Activated CD4-positive, alpha-beta T cell treated with anti-CD3 and anti-CD28 coated beads for 36 hours (primary cell): ENCODE measurements at places on chromosomes 12 and 14.

GRCh38 chr12:56520048-56520447 is 1.6 kb upstream of the RBMS2 start:
- no peak for DNase-seq

- no peak for DNase-seq
Observed at GRCh38 chr12:67208281-67209067, 60.7 kb upstream of the CAND1 start.

DNA sequence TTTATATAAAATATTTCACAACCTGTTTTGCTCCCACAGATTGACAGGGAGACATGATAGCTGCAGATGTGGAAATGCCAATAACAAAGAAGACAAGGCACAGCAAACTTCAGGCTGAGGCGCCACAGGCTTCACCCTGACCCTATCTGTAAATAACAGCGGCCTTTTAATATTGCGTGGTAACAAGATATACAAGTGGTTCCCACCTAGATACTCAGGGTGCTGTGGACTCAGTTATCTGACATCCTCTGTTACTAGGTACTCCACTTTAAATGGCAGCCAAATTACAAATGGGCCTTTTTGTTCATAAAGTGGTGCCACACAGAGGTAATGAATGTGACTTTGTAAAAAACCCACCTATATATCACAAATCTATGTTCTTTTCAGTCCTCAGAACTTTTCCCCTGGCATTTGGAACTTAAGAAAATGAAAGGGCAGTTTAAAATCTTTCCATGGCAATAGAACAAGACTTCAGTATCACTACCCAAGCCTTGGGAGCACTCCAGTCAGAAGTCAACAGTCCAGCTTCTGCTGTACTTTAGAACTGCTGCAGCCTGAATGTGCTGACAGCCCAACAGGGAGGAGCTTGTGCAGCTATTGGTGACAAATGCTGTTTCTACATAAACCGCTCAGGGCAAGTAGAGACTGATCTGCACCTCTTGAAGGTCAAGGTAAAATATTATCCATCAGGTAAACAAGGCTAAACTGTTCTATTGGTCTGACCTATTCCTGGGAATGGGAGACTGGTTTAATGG is 86.2 kb upstream of the DCD start:
- no peak for DNase-seq

- DNase-seq, result no peak
Observed at GRCh38 chr12:3571724-3572123, 80.7 kb downstream of the PRMT8 start.

DNA sequence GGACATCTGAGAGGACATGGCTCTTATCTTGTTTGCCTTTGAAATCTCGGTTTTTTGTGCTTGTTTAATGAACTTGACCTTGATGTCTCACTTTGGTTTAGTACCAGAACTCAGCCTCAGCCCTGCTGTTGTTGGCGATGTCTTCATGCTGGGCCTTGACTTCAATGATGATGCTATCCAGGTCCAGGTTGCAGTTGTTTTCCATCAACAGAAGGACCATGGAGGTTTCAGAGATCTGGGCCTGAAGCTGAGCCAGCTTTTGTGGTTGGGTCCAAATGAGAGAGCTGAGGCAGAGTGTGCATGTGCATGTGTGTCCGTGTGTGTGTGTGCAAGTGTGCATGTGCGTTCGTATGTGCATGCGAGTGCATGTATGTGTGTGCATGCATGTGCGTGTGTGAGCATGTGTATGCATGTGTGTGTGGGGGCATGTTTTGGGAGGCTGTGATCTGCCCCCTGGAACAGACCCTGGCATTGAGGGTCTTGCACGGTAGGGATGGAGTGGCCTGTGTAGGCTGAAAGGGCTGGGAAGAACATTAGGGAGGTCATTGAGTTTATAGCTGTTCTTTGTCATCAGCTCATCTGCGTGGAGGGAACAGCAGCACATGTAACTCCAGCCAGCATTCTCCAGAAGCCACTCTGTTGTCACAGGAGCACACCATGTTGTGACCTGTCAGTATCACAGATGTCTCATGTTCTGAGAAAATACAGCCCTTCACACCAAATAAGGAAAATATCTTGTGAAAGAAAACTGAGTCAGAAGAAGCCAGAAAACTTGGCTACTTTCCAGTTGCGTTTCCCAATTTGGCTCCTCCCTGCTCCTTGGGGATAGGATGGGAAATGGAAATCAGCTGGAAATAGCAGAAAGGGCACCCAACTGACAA is 10.0 kb upstream of the KRT82 start:
- DNase-seq, result no peak

- no peak for DNase-seq
Observed at GRCh38 chr12:3138941-3139511, 61.8 kb downstream of the TSPAN9 start.

GRCh38 chr12:50785406-50786001 is 21.6 kb downstream of the ATF1 start:
- DNase-seq, result no peak

DNA sequence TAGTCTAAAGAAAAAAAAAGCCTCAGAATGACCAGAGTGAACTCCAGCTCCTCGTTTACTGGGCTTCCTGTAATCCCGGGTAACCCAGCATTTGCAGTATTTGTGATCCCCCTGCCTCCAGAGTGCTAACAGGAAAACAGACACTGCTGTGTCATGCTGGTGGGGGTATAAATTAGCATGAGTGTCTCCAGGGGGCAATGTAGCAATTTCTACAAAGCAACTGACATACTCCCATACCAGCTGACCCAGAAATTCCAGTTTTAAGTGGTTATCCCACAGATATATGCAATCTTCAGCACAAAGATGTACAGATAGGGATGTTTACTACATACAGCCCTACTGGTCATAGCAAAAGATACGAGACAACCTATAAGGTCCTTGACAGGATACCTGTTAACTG is 18.8 kb downstream of the TTC7B start:
- no peak for DNase-seq

DNA sequence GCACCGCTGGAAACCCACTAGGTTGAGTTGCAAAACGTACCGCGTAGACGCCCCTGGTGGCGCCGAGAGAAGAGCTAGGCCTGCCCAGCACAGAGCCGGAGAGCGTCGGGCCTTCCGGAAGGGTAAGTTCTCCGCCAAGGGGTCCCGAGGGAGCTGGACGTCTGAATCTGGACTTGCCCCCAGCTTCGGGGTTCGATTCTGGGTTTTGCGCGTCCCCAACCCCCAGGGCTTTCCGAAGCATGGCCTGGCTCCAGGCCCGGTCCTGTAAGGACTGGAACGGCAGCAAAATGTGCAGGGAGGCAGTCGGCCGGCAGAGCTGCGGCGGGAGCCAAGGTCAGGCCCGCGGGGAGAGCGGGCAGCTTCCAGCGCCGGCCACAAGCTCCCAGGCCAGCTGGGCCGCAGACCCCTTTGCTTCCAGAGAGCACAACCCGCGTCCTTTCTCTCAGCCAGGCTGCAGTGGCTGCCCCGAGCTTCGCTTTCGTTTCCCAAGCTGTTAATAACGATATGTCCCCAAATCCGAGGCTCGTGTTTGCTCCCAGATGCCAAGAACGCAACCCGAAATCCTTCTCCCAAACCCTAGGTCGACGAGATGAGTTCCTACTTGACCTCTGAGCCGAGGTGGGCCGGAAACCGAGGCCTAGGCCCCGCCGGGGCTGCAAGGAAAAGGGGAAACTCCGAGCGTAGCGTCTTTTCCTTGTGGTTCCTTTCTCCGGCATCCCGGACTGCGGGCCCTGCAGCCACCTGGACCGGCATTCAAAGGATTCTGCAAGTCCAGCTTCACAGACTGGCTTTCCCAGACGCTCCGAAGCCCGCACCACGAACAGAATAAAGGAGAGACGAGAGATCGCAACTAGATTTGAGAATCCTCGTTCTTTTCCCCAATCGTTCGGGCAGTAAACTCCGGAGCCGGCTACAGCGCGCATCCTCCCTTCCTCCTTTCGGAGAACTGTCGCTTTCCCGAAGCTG is 3.2 kb upstream of the TBX5 start:
- no peak for DNase-seq

DNA sequence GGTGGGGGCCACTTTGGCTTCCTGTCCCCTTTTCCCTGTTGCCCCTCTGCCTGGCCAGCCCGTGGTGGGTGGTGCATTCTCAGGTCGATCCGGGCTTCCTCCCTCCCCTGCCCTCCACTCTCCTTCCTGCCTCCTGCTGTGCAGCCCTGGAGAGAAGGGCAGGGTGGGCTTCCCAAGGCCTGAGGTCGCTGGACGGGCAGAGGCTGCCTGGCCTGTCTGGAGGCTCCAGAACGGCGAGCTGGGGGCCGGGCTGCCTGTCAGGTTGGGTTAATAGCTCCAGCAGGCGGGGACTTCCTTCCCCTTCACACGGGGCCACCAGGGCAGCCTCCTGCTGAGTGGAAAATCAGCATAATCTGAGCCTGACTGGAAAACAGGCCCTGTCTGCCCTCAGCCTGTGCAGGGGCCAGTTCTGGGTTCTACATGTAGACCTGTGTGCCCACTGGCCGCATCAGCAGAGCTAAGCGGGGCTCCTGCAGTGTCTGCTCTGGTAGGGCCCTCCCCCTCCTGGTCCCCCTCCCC is 11.3 kb downstream of the KIF26A start:
- peak; percentile 59 for DNase-seq

GRCh38 chr14:61481701-61482100 is 160.3 kb downstream of the PRKCH start:
- DNase-seq, result no peak

- no peak for DNase-seq
Observed at GRCh38 chr14:56205881-56206280, 87.7 kb downstream of the PELI2 start.

DNA sequence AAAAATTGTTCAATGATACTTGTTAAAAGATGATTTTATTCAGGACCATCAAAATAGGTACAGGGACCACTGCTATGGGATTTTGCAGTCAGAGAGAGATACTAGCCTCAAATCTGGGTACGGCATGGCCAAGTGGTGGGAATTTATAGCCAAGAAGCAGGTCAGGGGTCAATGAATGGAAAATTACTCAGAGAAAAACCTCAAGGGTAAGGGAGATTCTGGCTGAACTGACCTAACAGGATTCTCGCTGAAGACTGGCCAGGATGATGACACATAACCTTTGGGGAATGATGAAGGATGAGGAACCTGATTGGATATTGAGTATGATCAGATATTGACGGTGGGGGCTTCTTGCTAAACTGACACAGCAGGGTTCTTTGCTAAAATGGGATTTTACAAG is 32.7 kb downstream of the DEPDC4 start:
- no peak for DNase-seq

- no peak for DNase-seq
Observed at GRCh38 chr12:125111403-125111802, 46.2 kb downstream of the AACS start.

DNA sequence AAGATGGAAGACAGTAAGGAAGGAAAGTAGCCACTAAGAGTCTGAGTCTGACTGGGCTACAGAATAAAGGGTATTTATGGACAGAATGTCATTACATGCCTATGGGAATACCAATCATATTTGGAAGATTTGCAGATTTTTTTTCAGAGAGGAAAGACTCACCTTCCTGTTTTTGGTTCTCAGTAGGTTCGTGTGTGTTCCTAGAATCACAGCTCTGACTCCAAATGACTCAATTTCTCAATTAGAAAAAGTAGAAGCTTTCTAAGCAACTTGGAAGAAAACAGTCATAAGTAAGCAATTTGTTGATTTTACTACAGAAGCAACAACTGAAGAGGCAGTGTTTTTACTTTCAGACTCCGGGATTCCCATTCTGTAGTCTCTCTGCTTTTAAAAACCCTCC is 15.4 kb upstream of the PAPLN start:
- no peak for DNase-seq

DNA sequence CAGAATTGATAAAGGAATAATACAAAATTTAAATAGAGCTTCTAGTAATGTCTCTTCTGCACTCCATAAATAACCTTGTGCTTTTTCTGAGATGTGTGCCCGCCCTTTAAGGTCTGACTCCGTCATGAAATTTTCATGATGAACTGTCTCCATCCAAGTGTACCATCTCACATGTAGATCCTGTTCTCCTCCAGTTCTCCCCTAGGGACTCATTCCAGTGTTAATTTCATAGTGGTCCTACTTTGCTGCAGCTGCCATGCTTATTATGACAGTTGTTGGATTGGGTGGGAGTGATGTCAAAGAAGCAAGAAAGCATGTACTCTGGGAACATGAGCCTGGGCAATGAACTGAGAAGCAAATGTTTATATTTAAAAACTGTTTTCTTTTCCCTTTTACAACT is 442.5 kb upstream of the PDE3A start:
- no peak for DNase-seq

DNA sequence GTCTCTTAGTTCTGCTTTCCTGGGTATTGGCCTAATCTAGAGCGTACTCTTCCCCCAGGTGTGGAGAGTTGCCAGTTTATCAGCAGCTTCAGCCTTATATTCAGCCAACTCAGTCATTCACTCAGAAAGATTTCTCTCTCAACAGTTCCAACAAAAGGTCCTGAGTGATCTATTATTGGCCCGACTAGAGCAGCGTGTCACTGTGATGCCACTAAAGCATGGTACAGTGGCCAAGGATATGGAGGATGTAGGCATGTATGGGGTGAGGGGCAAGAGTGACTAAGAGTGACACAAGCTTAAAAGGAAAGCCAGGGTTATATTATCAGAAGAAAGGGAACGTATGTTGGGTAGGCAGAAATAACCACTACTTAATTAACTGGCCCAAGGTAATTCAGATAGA is 4.8 kb downstream of the NOPCHAP1 start:
- DNase-seq, result no peak

DNA sequence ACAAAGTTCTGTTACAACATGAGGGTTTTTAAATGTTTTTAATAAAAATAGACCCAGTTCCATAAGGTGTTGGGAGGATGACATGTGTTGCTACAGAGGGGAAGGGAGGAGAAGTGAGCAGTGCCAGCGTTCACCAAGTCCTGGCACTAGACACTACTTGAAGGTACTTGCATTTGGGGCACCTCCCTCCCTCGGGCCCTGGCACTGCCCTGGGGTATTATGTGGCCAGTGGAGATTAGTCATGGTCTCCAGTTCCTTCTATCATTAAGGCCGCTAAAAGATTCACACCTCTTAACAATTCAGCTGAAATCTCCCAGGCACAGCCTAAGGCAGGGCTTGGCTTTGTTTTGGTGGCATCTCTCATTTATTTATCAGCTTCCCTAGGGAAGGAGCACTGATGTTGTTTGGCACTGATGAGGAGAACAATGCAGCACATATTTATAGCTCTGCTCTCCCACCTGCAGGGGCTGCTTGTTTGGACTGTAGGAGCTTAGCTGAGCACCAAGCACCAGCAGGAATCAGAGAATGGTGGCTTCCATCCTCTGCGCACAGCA is 155.5 kb upstream of the NTF3 start:
- no peak for DNase-seq

- no peak for DNase-seq
Observed at GRCh38 chr12:6091786-6092566, 32.5 kb downstream of the VWF start.

DNA sequence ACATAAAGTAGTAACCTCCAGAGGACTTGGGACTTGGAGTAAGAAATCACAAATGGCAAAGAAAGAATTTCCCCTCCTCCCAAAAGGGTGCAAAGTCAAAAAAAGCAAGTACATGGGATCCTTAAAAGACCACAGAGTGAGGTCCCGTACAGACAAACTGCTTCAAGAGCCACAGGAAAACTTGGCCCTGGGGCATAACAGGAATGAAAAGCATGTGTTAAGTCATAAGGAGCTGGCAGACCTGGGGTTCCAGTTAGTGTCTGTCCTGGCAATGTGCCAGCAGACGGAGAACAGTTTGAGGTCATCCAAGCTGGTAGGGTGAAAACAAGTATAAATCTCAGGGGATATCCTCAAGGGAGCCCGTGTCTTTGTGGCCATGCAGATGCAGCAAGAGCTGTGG is 73.2 kb downstream of the HSD17B6 start:
- no peak for DNase-seq
